ENCODE measurements at places on chromosomes 7 and 10.

DNA sequence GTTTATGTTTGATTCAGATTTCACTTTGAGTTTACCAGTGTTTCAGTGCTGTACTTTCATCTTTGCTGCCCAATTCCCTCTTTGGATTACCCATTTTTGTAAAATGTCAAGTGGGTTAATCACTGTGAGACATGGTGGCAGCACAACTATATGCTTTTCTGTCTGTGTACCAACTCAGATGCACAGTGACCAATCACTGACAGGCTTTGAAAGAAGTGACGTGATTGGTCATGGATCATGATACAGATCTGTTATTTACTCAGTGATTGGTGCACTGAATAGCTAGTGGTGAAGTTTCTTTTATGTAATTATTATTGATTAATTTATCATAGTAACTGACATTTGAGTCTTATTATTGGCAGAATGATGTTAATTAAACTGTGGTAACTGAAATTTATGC is 126.9 kb downstream of the SDK1 start:
- no peak for DNase-seq

- DNase-seq: peak; percentile 12
Observed at GRCh38 chr10:95832216-95833041, 75.3 kb upstream of the CC2D2B start.

DNA sequence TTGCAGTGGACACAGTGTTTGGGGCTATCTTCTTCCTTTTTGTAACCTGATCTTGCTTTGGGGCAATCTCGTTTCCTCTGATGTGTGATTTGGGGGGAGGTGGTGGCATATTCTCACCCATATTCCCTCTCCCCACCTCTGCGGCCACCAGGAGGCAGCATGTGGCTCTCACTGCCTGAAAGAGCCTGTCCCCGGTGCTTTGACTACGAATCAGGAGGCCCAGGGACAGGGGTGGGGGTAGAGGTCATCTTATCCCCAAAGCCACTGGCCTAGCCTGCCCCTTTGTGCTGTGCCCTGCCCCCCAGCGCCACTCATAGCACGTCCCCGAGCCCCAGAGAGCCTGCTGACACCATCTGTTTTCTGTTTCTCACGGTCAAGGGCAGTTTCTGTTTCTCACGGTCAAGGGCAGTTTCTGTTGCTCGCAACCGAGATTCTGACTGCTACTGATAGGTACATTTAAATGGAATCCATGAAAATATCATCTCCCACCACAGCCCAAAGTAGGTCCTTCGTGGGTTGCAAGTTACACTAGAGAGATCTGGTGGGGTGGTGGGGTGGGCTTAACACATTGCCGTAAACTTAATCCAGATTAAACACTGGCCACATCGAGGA is 28.2 kb downstream of the PHYH start:
- DNase-seq: peak; percentile 2

- no peak for DNase-seq
Observed at GRCh38 chr7:115340828-115341227, 418.9 kb downstream of the MDFIC start.

DNA sequence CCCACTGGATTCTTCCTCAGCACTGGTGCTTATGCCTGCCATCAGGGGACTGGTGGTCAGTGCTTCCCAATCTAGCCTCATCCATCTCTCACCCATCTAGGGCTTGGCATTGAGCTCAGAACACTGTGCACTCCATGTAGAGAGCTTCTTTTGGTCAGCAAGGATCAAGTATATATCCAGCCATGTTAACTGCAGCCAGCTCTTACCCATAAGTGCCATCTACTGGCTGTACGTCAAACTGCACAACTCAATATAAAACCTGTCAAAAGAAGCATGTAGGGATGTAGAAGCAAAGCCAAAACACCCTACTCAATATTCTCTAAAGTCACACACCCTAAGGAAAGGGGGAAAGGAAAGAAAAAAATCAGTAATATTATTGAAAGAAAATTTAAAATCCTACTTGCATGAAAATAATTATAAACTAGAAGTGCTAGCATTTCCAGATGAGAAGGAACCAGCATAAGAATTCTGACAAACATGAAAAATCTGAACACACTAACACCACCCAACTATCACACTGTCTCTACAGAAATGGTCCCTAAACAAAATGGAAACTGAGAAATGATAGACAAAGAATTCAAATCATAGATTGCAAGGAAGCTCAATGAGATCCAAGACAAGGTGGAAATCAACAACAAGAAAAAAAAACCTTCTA is 531.1 kb upstream of the STEAP1 start:
- no peak for DNase-seq

GRCh38 chr10:128875956-128876736 is 590.9 kb upstream of the MGMT start:
- DNase-seq: no peak

DNA sequence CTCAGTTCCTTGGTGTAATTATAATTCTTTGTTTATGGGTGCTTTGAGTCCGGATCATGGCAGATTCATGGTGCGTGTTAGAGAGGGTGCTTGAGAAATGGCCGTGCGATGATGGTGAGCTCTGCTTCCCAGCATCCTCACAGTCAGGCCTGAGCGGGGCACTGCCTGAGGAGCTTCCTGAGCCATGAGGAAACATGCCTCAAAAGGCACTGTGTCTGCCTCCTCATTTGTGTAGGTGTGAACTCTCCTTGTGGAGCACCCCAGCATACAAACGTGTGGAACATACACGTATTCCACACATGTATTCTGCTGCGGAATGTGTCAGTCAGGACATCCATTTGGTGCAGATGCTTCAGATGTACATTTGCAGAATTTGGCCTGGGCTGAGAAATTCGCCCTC is 205.4 kb downstream of the CELF2 start:
- DNase-seq: no peak

GRCh38 chr7:131493581-131493980 is 62.8 kb downstream of the PODXL start:
- no peak for DNase-seq

DNA sequence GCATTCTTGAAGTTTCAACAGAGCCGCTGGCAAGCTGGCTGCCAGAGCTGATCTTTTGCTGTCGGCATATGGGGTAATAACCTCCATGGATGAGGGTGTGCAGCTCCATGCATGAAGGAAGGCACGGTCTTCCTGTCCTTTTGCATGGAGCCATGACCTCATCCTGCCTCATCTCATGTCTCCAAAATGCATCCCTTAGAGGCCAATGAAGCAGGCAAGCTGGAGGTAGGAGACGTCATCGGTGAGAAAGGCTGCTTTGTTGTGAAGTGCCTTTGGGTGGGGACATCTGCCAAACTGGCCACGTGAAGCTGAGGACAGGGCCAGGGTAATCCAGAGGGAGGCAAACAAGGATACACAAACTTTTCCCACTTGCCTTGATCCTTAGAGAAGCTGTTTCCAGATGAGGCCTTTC is 161.5 kb upstream of the TBX20 start:
- no peak for DNase-seq
